ENCODE measurements at places on chromosomes 3 and 15.

GRCh38 chr15:74884428-74885223 is 5.2 kb upstream of the MPI start:
- no peak for DNase-seq

GRCh38 chr3:9507586-9508578 is 45.7 kb downstream of the LHFPL4 start:
- no peak for DNase-seq

GRCh38 chr15:26773917-26774316 is 1.1 kb upstream of the GABRB3 start:
- no peak for DNase-seq

- peak; percentile 60 for DNase-seq
Measured at GRCh38 chr3:50550079-50550736, 17.3 kb downstream of the C3orf18 start.
